ENCODE measurements at places on chromosomes 4 and X.

GRCh38 chr4:139300431-139301112, 733 bp upstream of the NAA15 start:
- DNase-seq, result no peak
- peaks cover 59% of the 10 kb centered on the region for H3K4me1 ChIP-seq
- peaks cover 17% of the 10 kb centered on the region for H3K36me3 ChIP-seq
- H3K4me3 ChIP-seq, result peak overlapping the region; percentile 99
- H3K27me3 ChIP-seq, result peaks cover 4% of the 10 kb centered on the region
- peak overlapping the region; percentile 100 for H3K27ac ChIP-seq

DNA sequence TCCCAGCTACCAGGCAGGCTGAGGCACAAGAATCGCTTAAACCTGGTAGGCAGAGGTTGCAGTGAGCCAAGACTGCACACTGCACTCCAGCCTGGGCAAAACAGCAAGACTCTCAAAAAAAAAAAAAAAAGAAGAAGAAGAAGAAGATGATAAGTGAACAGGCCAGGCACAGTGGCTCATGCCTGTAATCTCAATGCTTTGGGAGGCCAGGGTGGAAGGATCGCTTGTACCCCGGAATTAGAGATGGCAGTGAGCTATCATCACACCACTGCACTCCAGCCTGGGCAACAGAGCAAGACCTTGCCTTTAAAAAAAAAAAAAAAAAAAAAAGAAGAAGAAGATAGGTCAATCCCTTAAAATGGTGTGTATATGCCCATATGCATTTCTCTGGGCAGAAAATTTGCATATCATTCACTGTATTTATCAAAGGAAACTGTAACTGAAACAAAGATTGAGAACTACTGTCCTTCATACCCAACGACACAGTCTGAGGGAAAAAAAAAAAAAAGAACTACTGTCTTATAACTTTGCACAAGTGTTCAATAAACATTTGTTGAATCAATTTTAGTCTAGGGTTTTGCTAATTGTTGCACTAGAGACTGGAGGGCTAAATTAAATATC, 2.3 kb downstream of the RFC1 start:
- peak overlapping the region; percentile 57 for H3K4me3 ChIP-seq
- peak overlapping the region; percentile 79 for H3K27ac ChIP-seq
- peaks cover 26% of the 10 kb centered on the region for H3K36me3 ChIP-seq
- H3K27me3 ChIP-seq, result peaks cover 4% of the 10 kb centered on the region
- peaks cover 49% of the 10 kb centered on the region for H3K4me1 ChIP-seq

GRCh38 chr4:164428561-164428960, 325.4 kb upstream of the SMIM31 start:
- H3K4me3 ChIP-seq, result no peak overlapping the region
- DNase-seq, result no peak
- H3K4me1 ChIP-seq, result no peaks in the 10 kb centered on the region
- no peaks in the 10 kb centered on the region for H3K36me3 ChIP-seq
- H3K27me3 ChIP-seq, result no peaks in the 10 kb centered on the region

DNA sequence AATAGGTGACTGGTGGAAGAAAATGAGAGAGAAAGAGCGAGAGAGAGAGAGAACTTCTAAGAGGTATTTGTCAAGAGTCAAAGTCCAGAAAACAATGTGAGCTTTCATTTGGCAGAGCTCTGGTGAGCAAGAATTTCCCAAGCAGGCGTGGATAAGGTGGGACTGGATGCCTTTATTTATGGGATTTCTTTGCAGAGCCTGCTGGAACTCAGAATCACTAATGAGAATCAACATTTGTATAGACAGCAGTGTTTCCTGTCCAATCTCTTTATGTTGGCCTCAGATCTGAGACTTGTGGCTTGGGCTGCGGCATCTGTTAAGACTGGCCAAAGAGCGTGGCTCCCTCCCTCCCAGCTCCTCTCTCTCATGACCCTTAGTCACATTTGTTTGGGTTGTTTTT, 67.9 kb upstream of the TBL1X start:
- H3K4me1 ChIP-seq, result peaks cover 3% of the 10 kb centered on the region
- H3K36me3 ChIP-seq, result no peaks in the 10 kb centered on the region
- no peak overlapping the region for H3K27ac ChIP-seq

GRCh38 chr4:156923525-156923924, 48.1 kb downstream of the PDGFC start:
- H3K4me3 ChIP-seq, result no peak overlapping the region
- no peaks in the 10 kb centered on the region for H3K36me3 ChIP-seq
- no peak for DNase-seq
- H3K4me1 ChIP-seq, result no peaks in the 10 kb centered on the region
- H3K27me3 ChIP-seq, result no peaks in the 10 kb centered on the region
- no peak overlapping the region for H3K27ac ChIP-seq

GRCh38 chrX:31893525-31893924, 821.7 kb upstream of the FTHL17 start:
- no peak for DNase-seq
- H3K27ac ChIP-seq, result no peak overlapping the region
- H3K4me1 ChIP-seq, result no peaks in the 10 kb centered on the region
- H3K27me3 ChIP-seq, result no peaks in the 10 kb centered on the region
- no peaks in the 10 kb centered on the region for H3K36me3 ChIP-seq
- no peak overlapping the region for H3K4me3 ChIP-seq

- no peaks in the 10 kb centered on the region for H3K4me1 ChIP-seq
- H3K27me3 ChIP-seq, result no peaks in the 10 kb centered on the region
- H3K36me3 ChIP-seq, result no peaks in the 10 kb centered on the region
- no peak overlapping the region for H3K4me3 ChIP-seq
- no peak for DNase-seq
- H3K27ac ChIP-seq, result no peak overlapping the region
Observed at GRCh38 chr4:101933855-101934254, 143.3 kb downstream of the BANK1 start.

- no peaks in the 10 kb centered on the region for H3K36me3 ChIP-seq
- no peaks in the 10 kb centered on the region for H3K4me1 ChIP-seq
- H3K27me3 ChIP-seq, result peaks cover 3% of the 10 kb centered on the region
- DNase-seq, result no peak
Observed at GRCh38 chr4:148770848-148771247, 328.6 kb upstream of the NR3C2 start.

- no peak overlapping the region for H3K4me3 ChIP-seq
- no peaks in the 10 kb centered on the region for H3K4me1 ChIP-seq
- no peaks in the 10 kb centered on the region for H3K36me3 ChIP-seq
- no peaks in the 10 kb centered on the region for H3K27me3 ChIP-seq
- no peak overlapping the region for H3K27ac ChIP-seq
Observed at GRCh38 chrX:107421337-107421861, 28.1 kb upstream of the FRMPD3 start.

Measured in activated naive CD4-positive, alpha-beta T cell treated with anti-CD3 and anti-CD28 coated beads, Interleukin-2, amount 10 ng/mL, durations not matched to agents 7 days and 5 days (primary cell).